ENCODE measurements at places on chromosomes 16 and 17.

DNA sequence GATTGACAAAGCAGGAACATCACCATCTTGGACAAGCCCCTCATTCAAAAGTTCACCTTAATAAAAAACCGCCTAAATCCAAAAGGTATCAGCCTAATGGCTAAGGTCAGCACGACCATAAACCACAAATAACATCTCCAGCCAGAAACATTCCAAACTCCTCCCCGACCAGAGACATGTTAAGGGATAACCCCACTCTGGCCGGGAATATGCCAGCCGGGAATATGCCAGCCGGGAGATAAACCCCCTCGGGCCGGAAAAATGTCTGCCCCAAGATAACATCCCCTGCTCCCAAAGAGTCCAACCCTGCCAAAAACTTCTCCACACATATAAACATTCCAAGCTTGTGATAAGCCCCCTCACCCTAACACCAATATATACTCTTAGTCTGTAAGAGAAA, 1.4 kb downstream of the DHX33 start:
- no peak for DNase-seq

DNA sequence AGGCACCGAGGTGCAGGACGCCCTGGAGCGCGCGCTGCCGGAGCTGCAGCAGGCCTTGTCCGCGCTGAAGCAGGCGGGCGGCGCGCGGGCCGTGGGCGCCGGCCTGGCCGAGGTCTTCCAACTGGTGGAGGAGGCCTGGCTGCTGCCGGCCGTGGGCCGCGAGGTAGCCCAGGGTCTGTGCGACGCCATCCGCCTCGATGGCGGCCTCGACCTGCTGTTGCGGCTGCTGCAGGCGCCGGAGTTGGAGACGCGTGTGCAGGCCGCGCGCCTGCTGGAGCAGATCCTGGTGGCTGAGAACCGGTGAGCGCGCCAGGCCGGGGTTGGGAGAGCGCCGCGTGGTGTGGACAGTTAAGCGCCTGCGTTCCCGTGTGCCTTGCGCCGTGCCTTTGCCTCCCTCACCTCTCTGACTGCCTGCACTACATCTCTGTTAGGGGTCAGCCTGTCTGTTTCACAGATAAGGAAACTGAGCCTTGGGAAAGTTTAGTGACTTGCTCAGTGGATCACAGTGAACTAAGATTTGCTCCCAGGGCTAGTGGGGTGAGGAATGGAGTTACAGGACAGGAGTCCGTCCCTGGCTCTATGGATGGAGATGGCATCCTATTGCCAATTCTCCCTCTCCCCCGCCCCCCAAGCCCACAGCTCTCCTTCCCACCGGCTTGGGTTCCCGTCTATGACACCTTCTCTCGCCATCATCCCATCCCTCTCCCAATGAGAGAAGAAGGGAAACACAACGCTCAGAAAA, 880 bp downstream of the SARM1 start:
- peak; percentile 18 for DNase-seq

DNA sequence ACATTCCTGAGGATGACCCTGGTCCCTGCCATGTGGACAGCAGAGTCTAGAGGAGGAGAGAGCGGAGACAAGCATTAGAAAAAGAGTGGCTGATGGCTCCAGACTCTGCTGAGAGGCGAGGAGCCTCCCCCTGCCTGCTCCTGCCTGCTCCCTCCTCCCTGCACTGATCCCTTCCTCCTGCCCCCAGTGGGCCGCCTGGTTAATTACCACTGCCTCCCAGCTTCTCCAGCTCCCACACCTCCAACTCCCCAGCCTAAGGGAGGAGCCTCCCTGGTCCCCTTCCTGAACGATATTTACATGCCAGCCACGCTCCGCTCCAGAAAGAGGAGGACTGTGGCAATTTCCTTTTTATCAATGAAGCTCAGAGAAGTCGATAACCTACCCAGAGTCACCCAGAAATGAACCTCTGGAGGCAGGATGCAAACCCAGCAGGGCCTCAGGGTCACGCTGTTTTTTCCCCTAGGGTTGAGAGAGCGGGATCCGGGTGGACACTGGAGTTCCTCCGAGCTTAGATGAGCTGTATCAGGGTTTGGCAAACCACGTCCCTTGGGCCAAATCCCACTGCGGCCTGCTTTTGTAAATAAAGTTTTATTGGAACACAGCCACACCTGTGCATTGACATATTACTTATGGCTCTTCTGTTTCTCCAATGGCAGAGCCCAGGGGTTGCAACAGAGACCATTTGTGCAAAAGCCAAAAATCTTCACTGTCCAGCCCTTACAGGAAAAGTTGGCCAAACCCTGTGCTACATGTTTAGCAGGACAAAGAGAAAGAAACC, 27.1 kb upstream of the JPH3 start:
- DNase-seq, result no peak

- no peak for DNase-seq
These were observed at the start of gene HOXB5 for GRCh38 chr17:48593126-48593829. HOXB5 (minus strand) TSS chr17:48593779; CDS start chr17:48593682, 97 bp downstream.

DNA sequence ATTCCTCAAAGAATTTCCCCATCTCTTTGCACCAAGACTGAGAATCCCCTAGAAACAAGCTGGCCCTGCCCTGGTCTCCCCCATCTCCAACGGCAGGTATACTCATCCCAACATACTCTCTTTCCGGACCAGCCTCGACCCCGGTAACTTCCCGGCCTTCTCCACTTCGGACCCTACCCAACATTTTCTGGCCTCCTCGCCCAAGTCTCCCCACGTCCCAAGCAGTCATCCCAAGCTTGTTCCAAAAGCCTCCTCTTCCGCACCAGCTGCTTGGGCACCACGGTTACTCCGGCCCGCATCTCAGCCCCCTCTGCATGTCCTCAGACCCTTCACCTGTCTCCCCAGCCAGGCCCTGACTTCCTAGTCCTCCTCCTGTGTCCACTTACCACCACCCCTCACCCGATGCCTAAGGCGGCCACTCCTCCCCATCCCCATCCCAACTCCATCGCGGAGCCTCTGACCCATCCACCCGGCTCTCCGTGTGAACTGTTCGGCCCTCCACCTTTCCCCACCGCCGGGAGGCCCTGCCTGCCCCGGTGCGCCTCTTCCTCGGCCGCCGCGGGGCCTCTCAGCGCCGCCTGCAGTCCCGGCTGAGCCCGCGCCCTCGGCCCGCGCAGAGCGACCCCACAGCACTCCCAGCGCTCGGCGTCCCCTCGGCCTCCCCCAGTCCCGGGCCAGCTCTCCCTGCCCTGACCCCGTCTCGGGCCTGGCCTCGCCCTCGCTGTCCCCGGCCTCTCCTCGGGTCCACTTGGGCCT, 994 bp downstream of the PITPNA start:
- peak; percentile 31 for DNase-seq

DNA sequence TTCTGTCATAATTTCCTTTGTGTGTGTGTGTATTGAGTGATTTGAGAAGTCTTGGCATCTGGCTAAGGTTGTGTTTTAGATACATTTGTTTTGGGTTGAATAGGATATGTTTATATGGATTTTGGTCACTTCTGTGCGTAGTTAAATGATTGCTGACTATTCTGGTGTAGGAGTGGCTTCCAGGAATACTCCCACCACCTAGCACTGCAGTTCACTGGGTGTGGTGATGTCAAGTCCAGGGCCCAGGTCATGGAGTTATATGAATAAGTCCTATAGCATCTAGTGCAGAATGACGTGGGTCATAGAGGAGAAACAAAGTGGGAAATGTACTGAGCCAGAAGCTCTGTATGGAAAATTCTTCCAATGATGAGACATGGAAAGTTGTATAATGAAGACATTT, 465.4 kb upstream of the CCL2 start:
- DNase-seq, result no peak

GRCh38 chr17:76103274-76104139, at the start of gene EXOC7:
EXOC7 (minus strand) TSS chr17:76103787; CDS start chr17:76103692, 95 bp downstream.
- peak; percentile 85 for DNase-seq

DNA sequence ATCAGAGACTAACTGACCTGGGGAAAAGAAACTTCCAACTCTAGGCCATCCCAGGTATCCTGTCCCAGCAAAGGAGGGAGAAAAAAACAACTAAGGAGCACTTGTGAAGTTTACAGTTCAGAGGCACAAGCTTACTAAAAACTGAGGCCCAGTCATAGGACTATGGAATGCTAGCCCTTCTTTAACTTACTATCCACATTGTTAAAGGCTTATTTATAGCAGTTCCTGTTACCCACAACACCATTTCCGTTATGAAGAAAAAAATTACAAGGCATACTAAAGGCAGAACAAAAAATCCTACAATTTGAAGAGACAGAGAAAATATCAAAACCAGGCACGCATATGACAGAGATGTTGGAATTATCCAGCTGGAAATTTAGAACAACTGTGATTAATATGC, 159.1 kb downstream of the CDH11 start:
- DNase-seq, result no peak

GRCh38 chr16:67531247-67531646, 2.6 kb downstream of the RIPOR1 start:
- no peak for DNase-seq
